ENCODE measurements at places on chromosomes 7 and 10. TPM values are rescaled to one million over a fixed set of nuclear protein-coding genes. Genes with fewer than 3 reads are reported as not detected.

The CHST15 gene
- total RNA-seq: 3.8 TPM

The LRRN3 gene
- total RNA-seq: 12.4 TPM

The TUBB8 gene
- total RNA-seq: not detected

The TMEM139 gene
- 14.8 TPM for total RNA-seq

The AKR1C4 gene
- not detected for total RNA-seq

The STRIP2 gene
- total RNA-seq: 22.0 TPM

The WIPF3 gene
- 5.5 TPM for total RNA-seq

The CCDC136 gene
- 6.3 TPM for total RNA-seq

The FAM25G gene
- not detected for total RNA-seq

The HIBADH gene
- 108 TPM for total RNA-seq

The MKX gene
- 0.14 TPM for total RNA-seq

The CALML3 gene
- not detected for total RNA-seq

The COBL gene
- total RNA-seq: 88.3 TPM

The CACNB2 gene
- total RNA-seq: 45.6 TPM

The ZNF365 gene
- not detected for total RNA-seq

Measured in Right ventricle myocardium inferior (tissue), 1 donor.